Ammon's horn (tissue), 1 donor: ENCODE measurements at places on chromosomes 7 and 10.
A peak's percentile ranks its signal among the peaks of the same experiment; 100 is the strongest.

GRCh38 chr10:117960345-117960935 is 86.3 kb downstream of the RAB11FIP2 start:
- DNase-seq = no peak

- DNase-seq = no peak
Measured at GRCh38 chr10:122307669-122308416, 36.7 kb downstream of the BTBD16 start.

DNA sequence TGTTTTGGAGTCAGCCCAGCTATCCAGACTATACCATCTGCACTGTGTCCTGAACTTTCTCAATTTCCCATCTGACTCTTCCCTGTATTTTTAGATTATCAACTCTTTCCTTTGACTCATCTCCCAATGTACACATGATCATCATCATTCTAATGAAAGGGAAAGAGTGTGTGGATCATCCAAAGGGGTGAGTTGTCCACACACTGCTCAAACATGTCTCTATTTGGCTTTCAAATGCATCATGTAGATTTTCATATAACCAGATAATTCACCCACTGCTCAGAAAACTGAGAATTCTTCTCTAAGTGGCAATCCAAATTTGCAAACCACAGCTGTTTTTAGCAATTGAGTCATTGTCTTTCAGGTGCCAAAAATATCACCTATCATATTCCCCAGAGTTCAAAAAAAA is 190.2 kb upstream of the HPS1 start:
- no peak for DNase-seq

- DNase-seq = no peak
Measured at GRCh38 chr10:3660753-3661152, 124.3 kb downstream of the KLF6 start.

DNA sequence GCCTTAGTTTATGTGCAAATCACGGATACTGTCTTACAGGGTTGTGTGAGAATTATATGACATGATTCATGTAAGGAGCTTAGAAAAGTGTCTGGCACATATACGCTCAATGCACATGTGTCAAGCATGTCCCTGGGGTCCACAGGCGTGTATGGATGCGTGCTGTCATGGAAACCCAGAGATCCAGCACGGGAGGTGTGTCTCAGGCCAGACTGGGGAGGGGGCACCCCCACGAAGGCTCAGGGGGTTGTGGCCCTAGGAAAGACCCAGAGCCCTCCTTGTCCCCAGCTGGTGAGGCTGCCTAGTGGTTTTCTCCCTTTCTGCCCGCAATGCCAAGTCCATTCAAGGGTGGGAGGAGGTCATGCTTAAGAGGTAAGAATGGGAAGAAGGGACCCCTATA is 9.1 kb downstream of the BTBD16 start:
- no peak for DNase-seq

GRCh38 chr7:106623853-106624252 is 37.1 kb downstream of the CCDC71L start:
- DNase-seq = no peak

DNA sequence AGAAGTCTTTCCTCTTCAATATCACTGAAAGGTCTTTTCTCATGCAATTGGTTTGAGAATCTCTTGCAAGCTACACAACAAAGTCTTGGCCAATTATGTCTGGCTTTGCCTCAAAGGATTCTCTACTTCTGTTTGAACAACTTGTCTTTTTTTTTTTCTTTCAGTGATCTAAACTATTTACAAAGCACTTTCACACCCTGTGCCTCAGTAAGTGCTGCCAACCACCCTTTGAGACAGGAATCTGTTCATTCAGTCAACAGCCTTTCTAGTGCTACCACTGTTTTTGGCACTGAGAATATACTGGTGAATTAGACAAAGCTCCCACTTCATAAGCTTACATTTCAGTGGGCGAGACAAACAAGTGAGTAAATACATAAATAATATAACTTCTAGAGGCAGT is 26.9 kb upstream of the SDK1 start:
- peak; percentile 60 for DNase-seq

- no peak for DNase-seq
Measured at GRCh38 chr10:48614481-48615390, 9.9 kb upstream of the ARHGAP22 start.

- no peak for DNase-seq
Measured at GRCh38 chr10:86553639-86554038, 32.0 kb upstream of the WAPL start.

DNA sequence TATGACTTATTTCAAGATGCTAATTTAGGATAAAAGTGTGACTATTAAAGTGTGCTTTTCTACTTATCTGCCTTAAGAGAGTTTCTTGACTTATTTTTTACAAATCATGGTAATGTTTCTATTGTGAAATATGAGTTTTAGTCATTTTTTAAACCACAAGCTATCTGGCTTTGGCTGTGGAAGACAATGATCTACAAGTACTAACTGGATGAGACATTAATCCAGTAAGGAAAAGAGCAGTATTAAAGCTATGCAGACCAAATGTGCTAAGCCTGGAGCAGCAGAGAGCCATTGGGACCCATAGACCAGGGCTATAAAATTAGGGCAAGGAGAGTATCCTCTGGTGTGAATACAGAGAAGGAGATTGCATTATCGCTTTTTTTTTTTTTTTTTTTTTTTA is 92.4 kb downstream of the SEMA3A start:
- no peak for DNase-seq

DNA sequence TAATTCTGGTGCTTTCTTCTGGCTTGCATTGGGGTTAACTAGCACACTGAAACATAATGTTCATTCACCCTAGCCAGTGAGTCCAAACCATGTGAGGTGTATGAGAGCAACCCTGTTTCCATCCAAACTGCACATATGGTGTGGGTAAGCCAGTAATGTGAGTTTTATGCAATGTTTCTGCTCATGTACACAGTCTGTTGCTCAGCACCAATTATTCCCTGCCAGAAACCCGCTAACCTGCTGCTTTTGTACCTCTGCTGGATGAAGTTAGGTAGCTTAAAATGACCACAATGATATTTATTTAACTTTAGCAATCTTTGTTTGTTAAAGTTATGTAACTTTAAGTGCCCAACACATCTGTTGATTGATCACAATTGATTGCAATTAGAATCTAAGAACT is 93.7 kb upstream of the RPA3 start:
- DNase-seq = peak; percentile 36

- no peak for DNase-seq
Measured at GRCh38 chr10:71984809-71985388, 20.7 kb downstream of the CHST3 start.

DNA sequence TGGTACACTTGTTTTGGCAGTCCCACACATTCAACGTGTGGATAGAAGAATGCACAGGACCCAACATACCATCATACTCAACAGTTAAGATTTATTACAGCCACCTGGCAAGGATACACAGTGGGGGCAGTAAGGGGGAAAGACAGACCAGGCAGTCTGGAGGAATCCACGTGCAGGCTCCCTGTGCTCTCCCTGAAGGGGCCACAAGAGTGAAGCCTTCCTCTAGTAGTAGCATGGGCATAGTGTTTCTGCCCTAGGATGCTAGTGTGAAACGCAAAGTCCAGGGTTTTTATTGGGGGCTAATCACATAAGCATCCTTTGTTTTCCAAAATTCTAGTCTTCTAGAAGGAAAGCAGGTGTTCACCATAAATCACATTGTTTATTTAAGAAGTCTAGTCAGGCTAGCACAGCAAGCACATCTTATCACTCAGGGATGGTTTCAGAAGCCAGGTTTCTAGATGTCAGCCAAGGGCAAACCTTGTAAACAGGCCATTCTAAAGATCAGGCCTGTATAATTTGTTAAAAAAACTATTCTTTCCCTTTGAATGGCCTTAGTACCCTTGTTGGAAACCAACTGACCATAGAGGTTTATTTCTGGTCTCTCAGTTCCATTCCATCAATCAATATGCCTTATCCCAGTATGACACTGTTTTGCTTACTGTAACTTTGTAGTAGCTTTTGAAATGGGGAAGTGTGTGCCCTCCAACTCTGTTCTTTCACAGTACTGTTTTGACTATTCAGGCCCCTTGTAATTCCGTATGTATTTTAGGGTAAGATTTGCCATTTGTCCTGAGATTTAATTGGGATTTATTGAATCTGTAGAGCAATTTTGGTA is 12.4 kb upstream of the TFAM start:
- no peak for DNase-seq

DNA sequence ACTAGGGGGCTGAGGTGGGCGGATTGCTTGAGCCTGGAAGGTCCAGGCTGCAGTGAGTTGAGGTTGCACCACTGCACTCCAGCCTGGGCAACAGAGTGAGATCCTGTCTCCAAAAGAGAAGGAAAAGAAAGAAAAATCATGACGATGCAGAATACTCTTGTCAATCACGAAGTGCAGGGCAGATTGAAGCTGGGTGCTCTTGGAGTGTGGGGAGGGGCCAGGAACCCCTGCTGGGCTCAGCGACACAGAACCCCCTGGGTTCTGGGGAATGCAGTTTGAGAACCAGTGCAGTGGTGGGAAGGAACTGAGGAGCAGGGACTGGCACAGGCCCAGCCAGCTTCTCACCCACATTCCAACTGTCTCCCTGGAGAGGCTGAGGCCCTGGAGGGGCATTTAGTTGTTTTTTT is 10.8 kb upstream of the INTS1 start:
- no peak for DNase-seq

DNA sequence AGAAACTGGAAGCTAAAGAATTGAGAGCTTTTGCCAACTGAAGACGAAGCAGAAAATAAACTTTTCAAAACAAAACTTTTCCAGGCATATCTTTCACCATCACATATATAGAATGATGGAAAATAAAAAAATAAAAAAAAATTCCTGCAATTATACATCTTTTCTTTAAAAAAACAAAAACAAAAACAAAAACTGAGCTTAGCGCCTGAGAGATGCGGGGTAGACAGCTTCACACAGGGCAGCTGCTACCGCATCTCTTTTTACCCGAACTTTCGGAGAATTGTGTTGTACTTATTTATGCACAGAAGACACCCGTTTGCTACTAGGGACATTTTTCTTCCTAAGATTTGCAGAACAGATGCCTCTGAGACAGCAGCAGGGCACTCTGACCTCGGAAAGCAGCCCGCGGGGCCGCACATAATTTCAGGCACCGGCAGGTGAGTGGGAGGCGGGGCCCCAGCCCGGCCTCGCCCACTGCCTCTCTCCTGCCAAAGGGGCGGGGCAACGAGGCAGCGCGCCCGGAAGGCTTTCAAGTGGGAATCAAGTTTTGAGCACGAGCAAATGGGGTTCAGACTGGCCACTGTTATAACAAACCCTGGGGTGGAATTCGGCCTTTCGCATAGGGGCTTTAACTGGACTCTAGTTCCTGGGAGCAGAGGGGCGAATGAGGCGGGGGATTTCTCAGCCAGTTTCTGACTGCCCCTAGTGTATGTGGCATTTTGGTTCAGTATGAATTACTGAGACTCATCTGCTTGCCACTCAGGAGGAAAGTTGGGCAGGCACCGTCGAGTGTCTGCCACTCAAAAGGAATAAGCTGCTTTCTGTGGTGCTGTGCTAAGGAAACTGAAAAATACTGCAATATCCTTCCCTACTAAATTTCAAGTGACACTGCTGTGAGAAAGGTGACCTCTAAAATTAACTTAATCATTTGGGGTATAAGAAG is 18.5 kb upstream of the FAM133B start:
- no peak for DNase-seq

DNA sequence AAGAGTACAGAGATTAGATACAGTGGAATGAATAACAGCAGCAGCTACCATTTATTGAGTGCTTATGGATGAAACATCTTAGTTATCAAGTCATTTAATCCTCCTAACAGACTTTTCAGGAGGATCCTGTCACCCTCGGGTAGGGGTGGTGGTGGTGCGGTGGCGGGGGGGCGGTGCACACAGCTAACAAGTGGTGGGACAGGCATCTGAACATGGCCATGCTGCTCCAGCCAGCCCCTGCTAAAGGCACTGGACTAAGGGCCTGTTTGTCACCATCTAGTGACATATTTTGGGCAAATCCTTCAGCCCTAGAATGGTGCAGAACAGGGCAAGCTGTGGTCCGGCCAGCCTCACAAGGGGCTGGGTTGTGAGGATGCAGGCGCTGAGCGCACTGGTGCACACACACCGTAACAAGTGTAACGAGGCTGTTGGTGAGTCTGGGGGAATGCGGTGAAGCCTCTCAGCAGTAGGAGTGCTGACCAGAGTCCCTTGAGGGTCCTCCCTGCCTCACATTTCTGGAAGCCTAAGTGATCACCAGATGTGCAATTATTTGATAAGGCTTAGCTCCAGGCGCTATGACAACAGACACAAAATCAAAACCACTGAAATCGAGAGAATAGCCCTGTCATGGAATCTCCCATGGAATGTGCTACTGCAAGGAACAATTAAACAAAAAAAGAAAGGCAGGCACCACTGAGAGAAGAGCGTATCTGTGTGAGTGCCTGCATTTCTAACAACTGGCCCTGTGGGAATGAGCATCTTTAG is 102.2 kb downstream of the RNF216 start:
- no peak for DNase-seq

- DNase-seq = no peak
Measured at GRCh38 chr7:28055161-28055544, 125.4 kb downstream of the JAZF1 start.

DNA sequence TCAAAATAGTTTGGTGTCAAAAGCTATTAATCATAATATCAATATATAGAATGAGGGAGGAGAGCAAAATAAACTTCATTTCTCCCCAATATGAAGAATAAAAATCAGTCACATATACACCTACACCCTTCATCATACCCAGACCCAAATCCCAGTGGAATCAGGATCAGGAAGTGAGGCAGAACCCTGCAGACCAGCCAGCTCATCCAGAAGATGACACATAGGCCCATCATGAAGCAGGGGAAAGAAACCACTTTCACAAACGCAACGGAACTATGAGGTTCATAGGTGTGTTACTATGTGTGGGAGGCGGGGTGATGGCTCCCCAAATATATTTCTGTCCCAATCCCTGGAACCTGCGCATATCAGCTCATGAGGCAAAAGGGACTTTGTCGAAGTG is 89.0 kb downstream of the RSU1 start:
- no peak for DNase-seq

DNA sequence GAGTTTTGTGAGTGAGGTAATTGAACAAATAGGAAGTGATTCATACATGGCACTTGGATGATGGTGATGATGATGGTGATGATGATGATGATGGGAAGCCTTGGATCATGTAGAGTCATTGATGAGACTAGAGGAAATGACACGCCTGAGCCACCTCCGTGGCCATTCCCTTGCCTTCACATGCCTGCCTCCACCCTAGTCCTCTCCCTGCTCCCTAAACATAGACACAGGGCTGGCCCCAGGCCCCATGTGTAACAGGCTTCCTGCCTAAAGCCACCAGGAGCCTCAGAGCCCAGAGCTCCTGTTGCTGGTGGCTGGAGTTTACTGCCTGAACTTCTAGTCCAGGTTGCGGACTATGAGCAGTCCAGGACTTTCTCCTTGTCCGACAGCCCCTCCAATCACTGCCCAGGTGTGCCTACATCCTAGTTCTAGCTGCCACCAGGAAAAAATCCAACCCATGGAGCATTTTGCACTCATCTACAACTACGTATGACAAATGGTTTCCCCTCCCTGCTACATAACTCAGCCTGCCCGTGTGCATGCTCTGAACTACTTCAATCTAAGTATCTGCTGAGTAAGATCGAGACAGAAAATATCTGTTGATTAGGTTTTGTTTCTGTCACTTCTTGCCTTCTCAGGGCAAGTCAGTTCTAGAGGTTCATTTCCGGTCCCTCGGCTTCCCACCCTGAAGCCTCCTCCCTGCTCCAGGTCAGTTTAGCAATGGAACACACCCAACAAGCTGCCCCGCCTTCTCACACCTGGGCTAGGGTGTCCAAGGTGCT is 35.5 kb upstream of the KDM7A start:
- no peak for DNase-seq

GRCh38 chr7:98930921-98931320 is 52.6 kb downstream of the TRRAP start:
- no peak for DNase-seq
